ENCODE measurements at places on chromosomes 5 and 9.

GRCh38 chr5:178474562-178475184 is 115.5 kb downstream of the COL23A1 start:
- DNase-seq = no peak

DNA sequence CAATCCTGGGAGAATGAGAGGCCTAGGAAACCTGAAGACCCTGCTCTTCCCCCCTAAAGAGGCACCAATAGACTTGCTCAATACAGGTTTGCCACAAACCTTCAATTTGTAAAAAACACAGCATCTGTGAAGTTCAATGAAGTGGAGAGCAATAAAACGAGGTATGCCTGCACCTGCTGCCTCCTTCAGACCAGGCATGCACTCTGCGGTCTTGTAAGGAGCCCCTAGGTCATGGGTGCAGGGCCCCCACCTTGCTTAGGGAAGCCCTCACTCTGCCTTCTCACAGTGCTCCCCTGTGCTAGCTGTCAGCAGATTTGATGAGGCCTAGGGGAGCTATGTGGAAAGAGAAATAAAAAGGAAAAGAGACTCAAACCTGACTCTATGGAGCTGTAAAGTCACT is 72.1 kb upstream of the GALNT10 start:
- DNase-seq = no peak

DNA sequence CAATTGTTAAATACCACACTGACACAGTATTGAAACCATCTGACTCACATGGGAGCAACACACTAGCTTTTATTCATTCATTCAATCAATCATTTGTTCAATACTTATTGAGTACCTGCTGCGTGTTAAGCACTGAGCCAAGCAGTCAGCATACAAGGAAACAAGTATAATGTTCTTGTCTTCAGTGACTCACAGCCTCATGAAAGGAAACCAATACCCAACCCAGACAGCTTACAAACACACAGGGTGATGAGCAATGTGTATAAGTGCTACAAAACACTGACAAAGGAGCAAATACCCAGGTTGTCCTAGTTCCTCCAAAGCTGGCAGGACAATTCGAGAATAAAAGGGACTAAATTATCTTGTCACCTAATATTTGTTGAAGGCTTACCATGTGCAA is 67.6 kb upstream of the RASEF start:
- DNase-seq = no peak

DNA sequence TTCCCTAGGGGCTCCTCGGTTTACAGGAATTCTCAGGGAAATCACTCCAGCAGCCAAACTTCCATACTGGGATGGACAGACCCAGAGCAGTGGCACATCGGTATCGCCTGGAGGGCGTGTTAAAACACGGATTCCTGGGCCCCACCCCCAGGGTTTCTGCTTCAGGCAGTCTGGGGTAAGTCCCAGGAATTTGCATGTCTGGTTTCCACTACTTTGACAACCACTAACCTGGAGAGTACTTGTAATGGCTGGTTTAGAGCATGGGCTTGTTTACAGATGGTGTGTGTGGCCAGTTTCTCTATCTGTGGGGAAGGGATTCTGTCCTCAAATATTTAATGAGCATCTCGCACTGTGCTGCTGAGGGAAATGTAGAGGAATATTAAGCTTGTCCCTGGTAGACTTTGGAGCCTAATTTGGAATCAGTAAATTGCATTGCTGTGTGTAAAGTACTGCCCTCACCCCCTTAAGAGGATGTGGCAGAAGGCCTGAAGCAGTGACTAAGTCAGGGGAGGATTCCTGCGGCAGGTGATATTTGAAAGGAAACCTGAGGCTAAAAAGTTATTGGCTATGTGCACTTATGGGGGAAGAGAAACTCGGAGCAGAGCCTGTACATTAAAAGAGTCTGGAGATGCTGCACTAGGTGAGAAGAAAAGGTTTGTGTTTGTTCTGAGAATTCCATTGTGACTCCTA is 18.6 kb upstream of the TJP2 start:
- peak; percentile 23 for DNase-seq

DNA sequence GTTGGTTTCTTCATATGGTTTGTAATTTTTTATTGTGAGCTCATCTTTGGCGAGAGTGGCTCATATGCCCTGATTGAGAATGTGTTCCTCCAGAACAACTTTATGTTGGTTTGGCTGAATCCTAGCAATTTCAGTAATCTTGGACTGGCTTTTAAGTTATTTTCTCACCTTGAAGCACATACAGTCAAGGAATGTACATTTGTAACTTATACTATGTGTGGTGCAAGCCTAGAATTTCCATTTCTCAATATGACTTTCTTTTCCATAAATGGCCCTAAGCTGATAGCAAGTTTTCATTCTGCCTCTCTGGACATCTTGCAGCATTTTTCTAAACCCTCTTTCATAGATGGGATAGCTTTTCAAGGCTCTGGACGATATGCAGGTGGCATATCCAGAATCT is 247.5 kb downstream of the DOCK8 start:
- no peak for DNase-seq

DNA sequence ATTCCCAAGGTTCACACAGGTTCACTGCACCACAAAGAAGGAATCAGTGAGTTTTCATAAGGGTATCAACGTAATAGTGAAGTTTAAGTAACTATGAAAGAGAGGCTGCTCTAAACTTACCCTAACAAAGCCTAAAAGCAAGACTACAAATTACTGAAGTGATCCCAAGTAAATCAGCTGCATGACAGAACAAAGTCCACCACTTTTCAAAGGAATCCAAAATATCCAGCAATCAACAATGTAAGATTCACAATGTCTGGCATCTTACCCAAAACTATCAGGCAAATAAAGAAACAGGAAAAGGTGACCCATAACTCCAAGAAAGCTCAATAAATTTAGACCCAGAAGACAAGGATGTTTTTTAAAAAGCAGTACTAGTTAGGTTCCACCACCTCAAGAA is 70.1 kb downstream of the GNAQ start:
- DNase-seq = no peak

DNA sequence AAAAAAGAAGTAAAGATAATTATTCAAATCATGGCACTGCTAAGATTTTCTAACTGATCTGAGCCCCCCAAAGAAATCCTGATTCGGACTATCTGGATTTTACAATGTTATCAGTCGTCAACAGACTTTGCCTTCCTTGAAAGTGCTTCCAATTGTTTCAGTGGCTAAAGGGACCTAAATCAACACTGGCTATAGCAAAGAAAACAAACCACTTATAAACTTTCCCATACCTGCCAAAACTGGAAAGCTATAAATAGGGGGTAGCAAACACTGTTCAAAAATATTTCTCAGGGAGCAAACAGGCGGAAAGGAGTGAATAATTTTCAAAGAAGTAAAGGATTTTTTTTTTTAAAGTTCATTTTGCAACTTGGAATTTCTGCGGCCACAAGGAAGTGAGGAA is 105.6 kb upstream of the LIFR start:
- no peak for DNase-seq

DNA sequence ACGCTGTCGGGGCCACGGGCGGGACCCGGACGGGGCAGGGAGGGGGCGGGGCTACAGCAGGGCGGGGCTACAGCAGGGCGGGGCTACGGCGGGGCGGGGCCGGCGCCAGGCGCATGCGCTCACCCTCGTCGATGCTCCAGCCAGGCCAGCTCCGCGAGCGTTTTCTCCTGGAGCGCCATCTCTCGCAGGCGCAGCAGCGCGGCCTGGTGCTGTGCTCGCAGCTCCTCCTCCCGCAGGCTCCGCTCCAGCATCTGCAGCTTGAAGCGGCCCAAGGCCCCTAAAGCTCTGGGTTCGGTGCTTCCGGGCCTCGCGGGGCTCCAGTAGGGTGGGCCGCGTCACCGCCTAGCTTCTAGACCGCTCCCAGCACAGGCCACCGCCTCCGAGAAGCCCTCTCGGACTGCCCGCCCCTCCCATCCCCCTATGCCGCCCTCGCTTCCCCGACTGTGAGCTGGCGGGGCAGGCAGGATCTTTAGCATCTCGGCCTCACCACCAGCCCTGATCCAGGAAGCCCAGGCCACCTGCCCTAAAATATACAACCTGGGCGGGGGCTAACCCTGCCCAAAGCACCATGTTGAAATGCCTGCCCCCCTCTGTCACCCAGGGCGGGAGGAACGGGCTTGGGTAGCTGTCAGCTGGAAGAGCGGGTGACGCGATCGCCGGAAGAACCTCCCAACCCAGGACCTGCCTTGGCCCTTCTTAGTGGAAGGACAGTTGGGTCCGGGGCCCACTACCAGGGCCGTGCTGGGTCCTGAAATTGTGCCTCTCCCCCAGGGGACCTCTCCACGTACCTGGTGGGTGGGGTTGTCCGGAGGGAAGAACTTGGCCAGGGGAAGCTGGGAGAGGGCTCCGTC is 21.9 kb upstream of the QSOX2 start:
- peak; percentile 97 for DNase-seq

DNA sequence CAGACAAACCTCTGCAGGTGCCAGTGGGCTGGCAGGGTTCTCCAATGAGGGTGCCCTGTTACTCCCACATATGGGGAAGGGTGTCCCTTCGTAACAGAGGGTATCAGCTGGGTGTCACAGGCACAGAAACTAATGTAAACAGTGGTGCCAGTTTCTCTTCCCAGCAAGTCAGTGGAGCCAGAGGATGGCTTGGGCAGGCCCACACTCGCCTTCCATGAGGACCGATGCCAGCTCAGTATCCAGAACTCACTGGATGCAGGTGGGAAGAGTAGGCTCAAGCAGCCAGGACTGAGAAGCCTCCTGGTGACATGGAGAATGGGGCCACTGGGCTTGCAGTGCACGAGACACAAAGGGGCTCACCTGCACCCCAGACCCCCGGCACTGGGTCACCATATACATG is 30.4 kb downstream of the FSTL4 start:
- DNase-seq = no peak

DNA sequence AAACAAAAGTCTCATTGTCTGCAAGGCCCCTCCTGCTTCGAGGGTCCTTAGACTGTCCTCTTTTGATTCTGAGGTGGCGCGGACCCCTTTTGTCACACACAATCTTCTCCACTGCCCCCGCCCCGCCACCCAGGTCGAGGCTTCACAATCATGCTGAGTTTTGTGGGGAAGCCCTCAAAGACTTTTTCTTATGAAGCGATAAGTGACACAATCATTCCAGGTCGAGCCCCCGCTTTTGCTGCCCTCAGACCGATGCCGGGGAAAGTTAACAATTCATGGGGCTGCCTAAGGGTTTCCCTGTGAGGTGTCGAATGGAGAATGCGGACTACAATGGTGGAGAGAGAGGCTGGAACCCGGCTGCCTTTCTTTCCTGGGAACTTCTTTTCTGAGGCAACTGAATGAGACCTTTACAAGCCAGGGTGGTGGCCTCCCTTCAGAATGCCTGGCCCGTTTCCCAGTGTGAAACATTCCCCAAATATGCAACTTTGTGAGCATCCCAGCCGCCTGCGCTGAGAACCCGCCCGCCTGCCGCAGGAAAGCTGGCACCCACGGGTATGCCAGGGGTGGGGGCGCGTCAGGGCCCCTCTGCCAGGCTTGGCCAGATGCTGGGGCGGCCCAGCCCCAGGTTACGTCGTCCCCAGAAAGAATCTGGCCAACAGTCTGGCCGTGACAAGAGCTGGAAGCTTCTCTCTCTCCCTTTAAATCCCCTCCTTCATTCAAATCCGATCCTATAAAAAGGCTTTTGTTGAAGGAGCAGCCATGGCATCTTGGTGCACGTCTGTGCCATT is 71.9 kb downstream of the MAP1B start:
- peak; percentile 42 for DNase-seq

- DNase-seq = no peak
Measured at GRCh38 chr5:76494201-76494600, 91.1 kb downstream of the IQGAP2 start.

DNA sequence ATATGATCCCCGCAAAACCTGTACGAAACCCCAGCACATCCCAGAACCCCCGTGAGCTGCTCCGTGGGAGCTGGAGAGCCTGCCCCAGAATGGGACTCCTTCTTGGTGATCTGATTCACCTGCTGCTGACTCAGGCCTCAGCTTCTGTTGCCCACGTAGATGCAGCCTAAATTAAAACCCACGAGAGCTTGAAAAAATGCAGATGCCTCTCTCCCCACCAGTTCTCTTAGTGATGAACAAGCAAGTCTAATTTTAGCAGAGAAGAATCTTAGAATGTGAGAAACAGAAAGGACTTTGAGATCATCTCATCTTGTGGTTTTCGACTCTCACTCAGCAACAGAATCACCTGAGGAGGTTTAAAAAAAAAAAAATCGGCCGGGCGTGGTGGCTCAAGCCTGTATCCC is 57.6 kb downstream of the TMOD1 start:
- no peak for DNase-seq

GRCh38 chr9:8734760-8735159 is 935.2 kb upstream of the DMAC1 start:
- peak; percentile 22 for DNase-seq

- DNase-seq = no peak
Measured at GRCh38 chr5:36570301-36571095, 35.9 kb upstream of the SLC1A3 start.

GRCh38 chr5:178330791-178331404 is 98.3 kb upstream of the PHYKPL start:
- DNase-seq = no peak

DNA sequence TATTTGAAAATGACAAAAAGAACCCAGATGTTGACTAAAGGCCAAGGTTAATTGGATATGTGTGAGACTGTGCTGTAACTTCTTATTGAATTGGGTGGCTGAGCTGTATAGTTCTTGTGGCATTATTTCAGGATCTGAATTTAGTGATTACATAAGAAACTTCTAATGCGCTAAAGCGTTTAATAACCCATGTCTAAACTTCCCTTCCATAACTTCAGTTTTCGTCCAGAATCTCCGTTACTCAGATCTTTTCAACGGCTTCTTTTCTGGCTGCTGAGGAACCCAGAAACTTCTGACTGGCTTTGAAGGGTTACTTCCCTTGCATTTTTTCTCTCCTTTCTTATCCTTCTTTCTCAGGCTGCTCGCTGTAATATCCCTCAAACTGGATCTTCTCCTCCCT is 28.1 kb upstream of the C9orf72 start:
- DNase-seq = no peak

Measured in iPS-NIHi11 (cell line).